NCI-H2081 (cell line): ENCODE measurements at places on chromosomes 6 and 20.

GRCh38 chr6:161743509-161744178 lies 469.8 kb upstream of the AGPAT4 start:
- DNase-seq: no peak

- no peak for DNase-seq
Measured at GRCh38 chr6:122363769-122364483, 35.5 kb upstream of the HSF2 start.

DNA sequence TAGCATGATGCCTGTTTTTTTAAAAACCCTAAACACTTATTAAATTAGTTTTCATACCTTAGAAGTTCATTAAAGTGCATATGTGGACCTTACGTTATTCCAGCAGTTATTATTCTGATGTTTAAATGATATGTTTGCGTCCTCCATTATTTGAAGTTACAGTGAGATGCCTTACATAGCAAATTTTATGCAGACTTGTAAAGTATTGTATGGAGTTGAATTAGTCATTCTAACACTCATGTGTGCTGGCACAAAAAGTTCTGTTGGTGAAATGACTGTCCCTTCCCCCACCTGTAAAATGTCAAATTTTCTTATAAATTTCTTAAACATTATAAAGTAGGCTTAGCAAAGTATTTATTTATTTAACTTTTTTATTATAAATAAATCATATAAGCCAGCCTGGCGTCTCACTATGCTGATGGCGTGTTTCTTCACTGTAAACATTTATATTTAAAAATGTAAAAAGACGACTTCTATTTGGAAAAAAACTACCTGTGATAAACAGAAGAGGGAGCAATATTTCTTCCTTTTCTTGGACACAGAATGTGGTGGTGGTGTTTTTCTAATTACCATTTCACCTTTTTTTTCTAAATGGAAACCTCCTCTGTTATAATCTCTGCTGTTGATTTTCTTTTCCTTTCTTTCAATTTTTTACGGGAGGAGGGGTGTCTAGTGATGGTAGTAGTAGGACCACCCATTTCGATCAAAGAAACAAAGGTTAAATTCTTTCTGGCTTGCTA lies 155.4 kb downstream of the RFPL4B start:
- no peak for DNase-seq

GRCh38 chr6:131362696-131363095 lies 210.3 kb upstream of the ARG1 start:
- DNase-seq: no peak
